Activated CD4-positive, alpha-beta T cell treated with anti-CD3 and anti-CD28 coated beads, Interleukin-2, amount 10 ng/mL, durations not matched to agents 24 days and 14 days (primary cell): ENCODE measurements at places on chromosomes 3 and 15. TPM values are rescaled to one million over a fixed set of nuclear protein-coding genes. Genes with fewer than 3 reads are reported as not detected.

The ZNF662 gene
- 0.12 and 0.19 TPM in 2 replicates for total RNA-seq

The SLCO3A1 gene
- 13.4 and 16.3 TPM in 2 replicates for total RNA-seq

The LRRC31 gene
- total RNA-seq = not detected in 2 replicates

The HHATL gene
- total RNA-seq = not detected in 2 replicates

The ZNF860 gene
- 0.19 and 0.33 TPM in 2 replicates for total RNA-seq

The RAD51 gene
- total RNA-seq = 67.5 and 70.3 TPM in 2 replicates

The TMEM212 gene
- total RNA-seq = not detected in 2 replicates

The CCRL2 gene
- total RNA-seq = 1.7 and 1.9 TPM in 2 replicates

The LRRIQ4 gene
- 0.09 and 0.21 TPM in 2 replicates for total RNA-seq

- H3K36me3 ChIP-seq = no peaks in the 10 kb centered on the region
- peak; percentile 40 for DNase-seq
- H3K4me1 ChIP-seq = peaks cover 2% of the 10 kb centered on the region
- H3K27me3 ChIP-seq = peaks cover 44% of the 10 kb centered on the region
- H3K27ac ChIP-seq = no peak overlapping the region
- H3K4me3 ChIP-seq = no peak overlapping the region
Observed at GRCh38 chr15:48647962-48648361, 2.5 kb upstream of the FBN1 start.

DNA sequence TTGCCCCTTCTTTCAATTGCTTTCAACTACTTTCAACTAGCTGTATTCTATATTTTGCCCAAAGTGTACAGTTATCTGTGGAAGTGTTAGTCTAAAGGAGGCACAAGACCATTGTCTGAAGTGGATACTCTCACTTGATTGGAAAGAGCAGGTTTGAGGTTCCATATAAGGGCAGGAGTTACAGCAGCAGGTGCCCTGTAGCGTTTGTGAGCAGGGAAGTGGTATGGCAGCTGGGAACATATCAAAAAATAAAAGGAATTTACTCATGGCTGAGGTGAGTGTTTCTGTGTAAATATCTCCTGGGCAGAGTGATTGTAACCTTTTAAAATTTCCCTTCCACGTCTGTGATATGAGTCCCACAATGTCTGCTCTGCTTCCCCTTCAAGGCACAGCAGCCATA, 38.5 kb upstream of the DNAJC13 start:
- H3K4me1 ChIP-seq = no peaks in the 10 kb centered on the region
- DNase-seq = no peak
- no peak overlapping the region for H3K4me3 ChIP-seq
- H3K36me3 ChIP-seq = no peaks in the 10 kb centered on the region
- no peak overlapping the region for H3K27ac ChIP-seq
- peaks cover 4% of the 10 kb centered on the region for H3K27me3 ChIP-seq

DNA sequence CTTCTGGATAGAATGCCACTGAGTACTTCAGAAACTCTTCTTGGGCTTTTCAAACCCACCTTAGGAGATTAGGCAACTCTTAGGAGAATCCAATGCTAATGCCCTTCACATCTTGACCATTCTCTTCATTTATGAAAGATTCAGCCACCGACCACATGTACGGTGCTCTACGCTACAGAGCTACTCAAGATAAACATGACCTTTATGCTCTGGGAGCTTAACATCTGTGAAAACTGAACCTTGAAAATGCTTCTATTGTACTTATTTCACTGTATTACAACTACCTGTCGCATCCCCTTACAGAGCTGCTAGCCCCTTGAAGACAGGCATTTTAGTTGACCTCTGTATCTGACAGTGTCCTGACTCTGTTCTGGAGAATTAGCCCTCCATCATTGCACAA, 19.5 kb upstream of the ARRDC4 start:
- no peak overlapping the region for H3K27ac ChIP-seq
- no peaks in the 10 kb centered on the region for H3K36me3 ChIP-seq
- H3K4me1 ChIP-seq = no peaks in the 10 kb centered on the region
- DNase-seq = no peak

DNA sequence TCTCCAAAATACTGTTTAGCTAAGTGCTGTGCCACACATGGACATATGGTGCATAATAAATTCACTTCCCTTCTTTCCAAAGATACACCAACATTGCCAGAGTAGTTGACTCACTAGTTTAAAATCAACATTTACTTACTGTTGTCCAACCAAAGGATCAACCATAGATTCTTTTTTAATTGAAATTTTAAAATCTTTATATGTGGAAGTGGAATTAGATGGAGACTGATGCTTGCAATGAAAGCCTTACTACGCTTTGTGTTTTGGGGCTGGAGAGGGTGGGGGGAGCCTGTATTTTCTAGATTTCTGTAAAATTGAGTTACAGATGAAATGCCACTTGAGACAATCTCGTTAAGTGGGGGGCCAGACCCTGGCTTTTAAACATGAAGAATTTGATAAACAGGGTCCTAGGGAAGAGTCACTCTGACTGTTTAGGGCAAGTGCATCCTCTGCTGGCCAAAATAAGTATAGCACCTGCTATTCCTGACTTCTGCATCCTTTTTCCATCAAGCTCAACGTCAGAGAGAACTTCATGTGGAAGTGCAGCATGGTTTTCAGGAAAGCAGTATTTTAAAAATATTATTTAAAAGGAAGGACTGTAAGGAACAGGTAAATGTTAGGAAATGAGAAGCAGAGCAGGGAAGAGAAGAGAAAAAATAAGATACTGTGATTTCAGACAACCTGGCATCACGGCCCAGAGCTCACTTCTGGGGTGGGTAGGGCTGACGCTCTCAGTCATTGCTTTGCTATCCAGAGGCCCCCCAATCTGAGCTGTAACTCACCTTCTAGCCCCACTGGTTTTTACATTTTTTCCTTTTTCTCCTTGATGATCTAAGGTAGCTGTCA, 76.7 kb downstream of the BOC start:
- H3K4me1 ChIP-seq = peaks cover 4% of the 10 kb centered on the region
- no peak overlapping the region for H3K4me3 ChIP-seq
- peak; percentile 86 for DNase-seq
- no peaks in the 10 kb centered on the region for H3K36me3 ChIP-seq

GRCh38 chr15:78049691-78050440, 27.6 kb downstream of the TBC1D2B start:
- peaks cover 86% of the 10 kb centered on the region for H3K4me1 ChIP-seq
- DNase-seq = peak; percentile 89
- peak overlapping the region; percentile 79 for H3K4me3 ChIP-seq
- H3K27ac ChIP-seq = peak overlapping the region; percentile 98
- peaks cover 23% of the 10 kb centered on the region for H3K36me3 ChIP-seq
- H3K27me3 ChIP-seq = no peaks in the 10 kb centered on the region

DNA sequence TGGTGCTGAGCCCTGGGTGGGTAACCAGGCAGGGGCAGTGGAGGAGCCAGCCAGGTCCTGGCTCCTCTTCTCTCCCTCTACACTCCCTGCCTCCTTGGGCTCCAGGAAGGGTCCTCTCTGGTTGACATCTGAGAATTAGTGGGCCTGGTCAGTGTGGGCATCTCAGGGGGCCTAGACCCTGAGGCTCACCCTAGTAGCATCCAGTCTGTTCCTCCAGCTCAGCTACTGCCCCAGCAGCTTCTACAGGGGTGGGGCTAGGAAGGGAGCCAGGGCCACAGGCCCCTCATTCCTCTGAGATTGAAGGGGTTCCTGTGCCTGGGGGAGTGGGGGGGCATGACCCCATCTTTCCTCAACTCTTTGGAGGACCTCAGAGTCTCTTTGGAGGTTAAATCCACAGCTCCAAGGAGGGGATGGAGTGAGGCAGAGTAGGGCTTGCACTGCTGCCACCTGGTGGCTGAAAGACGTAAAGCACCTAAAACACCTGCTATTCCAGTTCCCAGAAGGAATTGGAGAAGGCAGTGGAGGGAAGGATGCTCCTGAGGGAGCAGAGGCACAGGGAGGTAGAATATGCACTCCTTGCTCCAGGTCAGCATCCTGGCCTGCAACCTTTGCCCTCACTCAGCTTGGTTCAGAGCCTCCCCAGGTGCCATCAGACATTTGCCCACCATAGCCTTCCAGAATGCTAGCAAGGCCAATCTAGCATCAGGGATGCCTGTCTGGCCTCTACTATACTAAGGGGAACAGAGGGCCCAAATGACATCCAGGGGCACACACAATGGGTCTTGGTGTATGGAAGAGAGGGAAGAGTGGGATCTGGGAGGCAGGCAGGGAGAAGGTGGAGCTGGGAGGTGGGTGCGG, 25.1 kb downstream of the C3orf18 start:
- H3K4me3 ChIP-seq = no peak overlapping the region
- H3K36me3 ChIP-seq = no peaks in the 10 kb centered on the region
- no peaks in the 10 kb centered on the region for H3K4me1 ChIP-seq

DNA sequence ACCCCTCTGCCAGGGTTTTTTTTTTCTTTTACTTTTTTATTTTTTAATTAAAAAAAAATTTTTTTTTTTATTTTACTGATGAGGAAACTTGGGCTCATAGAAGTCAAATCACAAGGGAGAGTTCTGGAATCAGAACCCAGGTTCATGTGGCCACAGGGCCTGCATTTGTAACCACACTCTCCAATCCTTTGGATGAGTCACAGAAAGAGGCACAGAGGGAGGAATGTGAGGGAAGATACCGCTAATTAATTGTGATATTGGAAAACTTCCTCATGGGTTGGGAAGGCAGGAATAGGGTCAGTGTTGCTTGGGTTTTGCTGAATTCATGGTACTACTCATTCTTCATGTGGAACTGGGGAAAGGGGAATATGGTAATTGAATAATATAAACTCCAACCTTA, 132.9 kb upstream of the SLC6A11 start:
- H3K36me3 ChIP-seq = no peaks in the 10 kb centered on the region
- no peaks in the 10 kb centered on the region for H3K4me1 ChIP-seq
- H3K4me3 ChIP-seq = no peak overlapping the region
- DNase-seq = no peak
- H3K27ac ChIP-seq = no peak overlapping the region

- H3K4me1 ChIP-seq = peaks cover 30% of the 10 kb centered on the region
- no peak overlapping the region for H3K4me3 ChIP-seq
- H3K36me3 ChIP-seq = peaks cover 2% of the 10 kb centered on the region
- no peak overlapping the region for H3K27ac ChIP-seq
- H3K27me3 ChIP-seq = peaks cover 7% of the 10 kb centered on the region
Observed at GRCh38 chr15:95875121-95875643, 455.3 kb upstream of the NR2F2 start.

GRCh38 chr3:42936157-42936981, 30.4 kb downstream of the ZNF662 start:
- no peaks in the 10 kb centered on the region for H3K36me3 ChIP-seq
- H3K27me3 ChIP-seq = peaks cover 2% of the 10 kb centered on the region

DNA sequence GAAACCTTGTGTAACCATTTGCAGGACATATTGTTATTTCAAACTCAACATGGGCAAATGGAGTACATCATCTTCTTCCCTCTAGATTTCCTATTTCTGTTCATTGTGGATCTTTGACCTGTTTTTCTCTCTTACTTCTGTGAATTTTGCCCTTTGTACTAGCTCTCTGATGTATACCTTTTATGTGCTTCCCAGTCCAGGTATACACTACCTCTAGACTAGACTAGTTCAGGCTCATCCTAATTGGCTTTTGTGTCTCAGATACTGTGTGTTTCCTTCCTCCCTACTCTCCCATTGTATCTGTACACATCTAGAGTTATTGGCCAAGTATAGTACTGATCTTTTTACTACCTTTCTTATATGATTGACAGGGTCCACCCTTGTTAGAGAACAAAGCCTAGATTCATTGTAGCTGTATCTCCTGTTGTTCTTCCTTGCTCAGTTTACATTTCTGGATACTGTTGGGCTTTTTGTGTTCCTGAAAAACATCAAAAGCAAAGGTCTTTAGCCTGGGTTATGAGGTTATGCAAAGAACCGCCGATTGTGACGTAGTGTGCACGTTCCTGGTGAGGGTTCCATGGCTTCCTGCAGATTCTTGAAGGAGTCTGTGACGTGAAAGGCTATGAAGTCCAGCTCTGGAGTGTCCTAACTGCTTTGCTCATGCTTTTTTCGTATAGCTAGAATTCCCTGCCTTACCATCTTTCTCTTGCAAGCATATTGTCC, 167.4 kb downstream of the KLHL25 start:
- peaks cover 29% of the 10 kb centered on the region for H3K36me3 ChIP-seq
- no peaks in the 10 kb centered on the region for H3K27me3 ChIP-seq
- no peak for DNase-seq
- H3K27ac ChIP-seq = peak overlapping the region; percentile 10
- no peak overlapping the region for H3K4me3 ChIP-seq

DNA sequence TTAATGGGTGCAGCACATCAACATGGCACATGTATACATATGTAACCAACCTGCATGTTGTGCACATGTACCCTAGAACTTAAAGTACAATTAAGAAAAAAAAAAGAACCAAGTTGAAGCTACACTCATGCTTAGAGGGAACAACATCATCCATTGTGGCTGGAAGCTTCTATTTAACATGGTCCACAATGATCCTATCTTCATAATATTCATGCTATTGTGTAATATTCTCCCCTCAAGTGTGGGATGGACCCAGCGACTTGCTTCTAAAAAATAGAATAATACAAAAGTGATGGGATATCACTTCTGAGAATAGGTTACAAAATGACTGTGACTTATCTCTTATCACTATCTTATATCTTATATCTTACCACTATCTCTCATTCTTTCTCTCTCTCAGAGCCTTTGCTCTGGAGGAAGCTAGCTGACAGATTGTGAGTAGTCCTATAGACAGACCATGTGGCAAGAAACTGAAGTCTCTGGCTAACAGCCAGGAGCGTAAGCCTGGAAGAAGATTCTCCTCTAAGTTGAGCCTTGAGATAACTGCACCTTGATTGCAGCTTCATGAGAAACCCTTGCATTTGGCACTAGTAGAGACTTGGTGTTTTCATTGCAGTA, 198.5 kb upstream of the MRPL3 start:
- H3K4me3 ChIP-seq = no peak overlapping the region
- no peaks in the 10 kb centered on the region for H3K4me1 ChIP-seq
- peaks cover 5% of the 10 kb centered on the region for H3K27me3 ChIP-seq
- no peak for DNase-seq
- no peaks in the 10 kb centered on the region for H3K36me3 ChIP-seq
- H3K27ac ChIP-seq = no peak overlapping the region

DNA sequence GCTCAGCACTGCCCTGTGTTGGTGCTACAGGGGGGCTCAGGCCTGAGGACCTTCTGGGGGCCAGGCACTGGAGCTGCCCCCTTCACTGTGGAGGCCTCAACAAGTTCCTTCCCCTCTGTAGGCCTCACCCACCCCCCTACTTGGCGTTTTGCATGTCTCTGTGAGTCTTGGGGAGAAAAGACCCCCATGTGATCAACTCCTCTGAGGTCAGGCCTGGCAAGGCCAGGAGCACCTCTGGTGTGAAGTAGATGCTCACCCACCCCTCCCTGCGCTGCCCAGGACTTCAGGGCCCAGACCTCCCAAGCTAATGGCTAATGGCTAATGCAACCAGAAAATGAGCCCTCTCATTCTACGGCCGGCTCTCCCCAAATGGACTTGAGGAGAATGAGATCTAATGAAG, 34.2 kb upstream of the CHRNB4 start:
- no peaks in the 10 kb centered on the region for H3K4me1 ChIP-seq
- H3K4me3 ChIP-seq = no peak overlapping the region
- H3K27me3 ChIP-seq = no peaks in the 10 kb centered on the region

GRCh38 chr3:151879679-151880415, 6.4 kb downstream of the SUCNR1 start:
- no peak overlapping the region for H3K4me3 ChIP-seq
- no peaks in the 10 kb centered on the region for H3K36me3 ChIP-seq
- DNase-seq = no peak

DNA sequence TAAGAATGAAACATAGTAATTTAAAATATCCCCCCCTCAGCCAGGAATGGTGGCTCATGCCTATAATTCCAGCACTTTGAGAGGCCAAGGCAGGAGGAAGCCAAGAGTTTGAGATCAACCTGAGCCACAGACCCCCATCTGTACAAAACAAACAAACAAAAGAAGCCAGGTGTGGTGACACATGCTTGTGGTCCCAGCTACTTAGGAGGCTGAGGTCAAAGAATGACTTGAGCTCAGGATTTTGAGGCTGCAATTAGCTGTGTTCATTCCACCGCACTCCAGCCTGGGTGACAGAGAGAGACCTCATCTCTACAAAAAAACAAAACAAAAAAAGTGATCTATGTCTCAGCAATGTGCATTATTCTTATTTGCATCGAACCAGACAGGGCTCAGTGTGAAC, 800.8 kb downstream of the MCTP2 start:
- no peak for DNase-seq
- H3K36me3 ChIP-seq = no peaks in the 10 kb centered on the region
- no peaks in the 10 kb centered on the region for H3K27me3 ChIP-seq
- H3K4me1 ChIP-seq = no peaks in the 10 kb centered on the region
